PC-3 (cell line): ENCODE measurements at places on chromosomes 4 and X. TPM values are rescaled to one million over a fixed set of nuclear protein-coding genes. Genes with fewer than 3 reads are reported as not detected.

DNA sequence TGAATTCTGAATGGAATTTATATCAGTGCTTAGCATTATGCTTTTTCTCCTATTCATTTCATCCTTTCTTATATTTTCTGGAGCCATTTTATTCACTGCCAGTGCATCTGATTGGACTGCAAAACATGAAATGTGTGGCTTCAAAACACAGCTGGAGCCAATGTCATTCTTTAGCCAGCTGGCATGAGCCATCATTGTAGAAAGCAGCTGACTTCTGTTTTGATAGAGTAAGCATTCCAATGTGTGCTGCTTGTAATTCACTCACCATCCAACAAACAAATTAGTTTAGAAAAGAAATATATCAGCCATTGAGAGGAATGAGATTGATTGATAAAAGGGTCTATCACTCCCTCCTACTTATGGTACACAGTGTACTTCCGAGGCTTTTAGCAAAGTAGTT is 2616.0 kb downstream of the ARAP2 start:
- no peak for DNase-seq

GRCh38 chrX:2710041-2710840 is 19.1 kb downstream of the CD99 start:
- peak; percentile 76 for DNase-seq

GRCh38 chrX:88416965-88417364 is 330.1 kb upstream of the CPXCR1 start:
- DNase-seq: no peak

DNA sequence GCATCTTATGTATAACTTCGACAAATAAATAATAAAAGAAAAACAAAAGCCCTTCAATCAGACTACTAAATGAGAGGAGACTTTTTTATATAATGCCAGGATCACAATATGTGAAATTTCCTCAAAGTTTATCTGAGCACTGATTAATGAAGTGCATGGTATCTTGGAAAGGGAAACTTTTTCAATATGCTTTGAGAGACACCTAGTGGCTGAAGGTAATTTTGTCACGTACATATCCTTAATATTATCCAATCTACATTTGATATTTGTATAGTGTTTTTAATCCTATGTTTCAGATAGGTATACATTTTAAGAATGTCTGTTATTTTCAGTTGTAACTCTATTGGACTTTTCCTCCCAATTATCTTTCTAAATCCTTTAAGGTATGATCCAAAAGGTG is 146.8 kb downstream of the KLHL4 start:
- DNase-seq: peak; percentile 57

DNA sequence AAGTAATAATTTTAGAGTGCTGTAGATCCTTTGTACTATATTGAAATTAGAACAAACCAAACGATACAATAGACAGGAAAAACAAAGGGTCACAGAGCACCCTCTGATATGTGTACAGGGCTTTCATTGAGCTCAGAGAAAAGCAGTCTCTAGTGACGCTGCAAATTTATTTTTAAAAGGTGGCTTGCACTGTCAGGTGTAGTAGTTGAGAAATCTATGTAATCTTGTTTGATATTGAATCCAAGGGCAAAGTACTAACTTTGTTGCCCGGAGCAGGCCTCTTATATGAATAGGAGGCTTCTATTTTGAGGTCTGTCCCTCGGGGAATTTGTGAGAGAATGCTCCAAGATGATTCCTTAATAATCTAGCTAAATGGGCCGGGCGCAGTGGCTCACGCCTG is 1755.5 kb downstream of the PCDH7 start:
- no peak for DNase-seq

DNA sequence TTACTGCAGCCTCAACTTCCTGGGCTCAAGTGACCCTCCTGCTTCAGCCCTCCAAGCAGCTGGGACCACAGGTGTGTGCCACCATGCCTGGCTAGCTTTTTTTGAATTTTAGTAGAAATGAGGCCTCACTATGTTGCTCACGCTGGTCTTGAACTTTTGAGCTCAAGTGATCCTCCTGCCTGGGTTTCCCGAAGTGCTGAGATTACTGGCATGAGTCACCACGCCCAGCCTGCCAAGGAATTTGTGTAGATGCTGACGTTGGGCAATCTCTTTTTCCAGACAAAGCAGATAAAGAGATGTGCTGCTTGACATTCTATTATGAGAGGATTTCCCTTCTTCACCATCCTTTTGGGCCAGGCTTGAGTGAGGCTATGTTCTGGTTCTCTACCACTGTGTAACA is 254.5 kb upstream of the RPS6KA3 start:
- DNase-seq: peak; percentile 57

DNA sequence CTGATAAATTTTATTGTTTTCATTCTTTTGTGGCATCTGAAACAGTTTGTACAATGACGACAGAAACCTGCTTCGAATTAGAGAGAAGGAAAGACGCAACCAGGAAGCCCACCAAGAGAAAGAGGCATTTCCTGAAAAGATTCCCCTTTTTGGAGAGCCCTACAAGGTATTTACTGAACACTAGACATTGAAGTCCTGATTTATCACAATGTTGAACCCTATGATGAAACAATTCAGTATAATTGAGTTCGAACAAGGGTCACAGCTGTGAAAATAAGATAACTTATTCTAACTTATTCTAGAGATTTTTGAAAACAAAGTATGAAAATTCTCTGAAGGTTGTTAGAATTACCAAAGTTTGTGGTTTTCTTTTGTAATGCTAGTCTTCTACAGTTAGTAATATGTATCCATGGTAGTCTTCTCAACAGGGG is 111.3 kb downstream of the AFF1 start:
- no peak for DNase-seq

GRCh38 chrX:37993837-37994619 is 12.3 kb upstream of the SYTL5 start:
- peak; percentile 33 for DNase-seq

DNA sequence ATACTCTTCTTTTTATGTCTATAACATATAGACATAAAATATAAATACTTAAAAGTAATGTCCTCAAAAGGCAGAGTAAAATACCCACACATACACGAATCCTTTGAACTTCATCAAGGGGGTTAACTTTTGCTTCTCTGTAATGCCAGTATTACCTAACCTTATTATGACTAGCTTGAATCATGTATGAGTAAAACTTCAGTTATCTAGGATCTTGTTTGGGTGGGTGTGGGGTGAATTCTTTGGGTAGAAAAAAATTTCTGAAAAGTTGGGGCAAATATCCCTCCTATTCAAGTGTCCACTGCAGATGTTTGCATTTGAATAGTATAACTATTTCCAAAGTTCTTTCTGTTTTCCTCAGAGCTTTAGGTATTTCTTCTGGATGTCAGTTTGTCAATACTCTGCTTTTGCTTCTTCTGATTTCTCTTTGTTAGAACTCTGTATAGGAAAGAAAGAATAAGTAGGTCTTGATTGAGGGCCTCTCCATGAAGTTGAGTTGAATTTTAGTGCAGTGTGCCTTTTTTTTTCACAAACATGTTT is 173.8 kb downstream of the ADGRL3 start:
- peak; percentile 81 for DNase-seq

DNA sequence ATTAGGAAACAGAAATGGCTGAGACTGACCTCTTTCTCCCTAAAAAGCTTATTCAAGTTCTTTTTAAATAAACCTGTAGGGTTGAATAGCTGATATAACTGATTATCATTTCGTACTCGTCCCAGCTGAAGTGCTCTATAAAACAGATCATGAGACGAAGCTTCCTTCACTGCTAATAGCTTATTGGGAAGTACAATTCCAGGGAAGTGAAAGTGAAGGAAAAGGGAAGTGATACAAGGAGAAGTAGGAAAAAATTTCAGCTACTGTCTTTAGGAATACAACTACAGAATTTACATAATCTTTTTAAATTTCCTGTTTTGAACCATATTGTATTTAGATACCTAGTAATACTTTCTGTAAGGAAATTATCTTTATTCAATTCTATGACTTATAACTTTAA is 103.0 kb downstream of the SNCA start:
- DNase-seq: no peak

DNA sequence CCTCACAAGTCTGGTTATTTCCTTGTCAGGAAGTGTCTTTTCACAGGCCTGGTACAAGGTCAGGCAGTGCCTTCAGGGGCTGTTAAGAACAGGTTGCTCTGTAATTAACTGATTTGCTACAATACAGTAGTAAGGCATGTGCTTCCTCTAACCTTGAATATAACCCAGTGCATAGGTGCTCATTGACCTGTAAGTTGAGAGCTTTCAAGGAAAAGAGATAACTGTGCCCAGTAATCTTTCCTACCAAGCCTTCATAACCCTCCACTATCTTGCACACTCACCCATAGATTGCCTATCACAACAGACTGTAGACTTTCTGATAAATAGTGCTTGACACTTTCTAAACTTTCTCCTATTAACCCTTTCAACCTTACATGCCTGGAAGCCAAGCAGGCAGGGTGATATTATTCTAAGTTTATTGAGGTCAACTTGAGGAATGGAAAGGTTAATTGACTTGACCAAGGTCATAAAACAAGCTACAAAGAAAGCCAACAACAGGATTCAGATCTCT is 148.1 kb downstream of the PPARGC1A start:
- DNase-seq: no peak

GRCh38 chr4:150355858-150356455 is 226.0 kb upstream of the MAB21L2 start:
- no peak for DNase-seq

GRCh38 chrX:31392513-31392912 is 320.7 kb upstream of the FTHL17 start:
- DNase-seq: no peak

DNA sequence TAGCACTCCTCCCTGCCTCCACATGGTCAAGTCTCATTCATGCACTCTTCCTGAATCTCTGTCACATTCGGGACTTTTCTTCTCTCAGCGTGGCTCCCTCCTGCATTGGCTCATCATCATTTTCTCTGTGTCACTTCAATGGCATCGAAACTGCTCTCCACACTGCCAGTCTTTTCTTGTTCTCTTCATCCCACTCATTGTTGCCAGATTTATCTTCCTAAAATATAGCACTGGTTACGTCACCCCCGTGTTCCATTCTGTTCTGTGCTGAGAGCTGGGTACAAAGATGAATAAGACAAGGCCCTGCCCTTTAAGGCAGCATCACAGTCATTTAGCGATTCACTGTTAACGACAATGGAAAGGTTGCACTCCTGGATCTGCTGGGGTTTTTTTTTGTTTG is 174.4 kb upstream of the TBC1D9 start:
- DNase-seq: no peak

- DNase-seq: no peak
These were observed 37.6 kb downstream of the UBQLN2 start for GRCh38 chrX:56600987-56601386.

- peak; percentile 36 for DNase-seq
These were observed 453.0 kb downstream of the PCDH11X start for GRCh38 chrX:92232182-92232581.

DNA sequence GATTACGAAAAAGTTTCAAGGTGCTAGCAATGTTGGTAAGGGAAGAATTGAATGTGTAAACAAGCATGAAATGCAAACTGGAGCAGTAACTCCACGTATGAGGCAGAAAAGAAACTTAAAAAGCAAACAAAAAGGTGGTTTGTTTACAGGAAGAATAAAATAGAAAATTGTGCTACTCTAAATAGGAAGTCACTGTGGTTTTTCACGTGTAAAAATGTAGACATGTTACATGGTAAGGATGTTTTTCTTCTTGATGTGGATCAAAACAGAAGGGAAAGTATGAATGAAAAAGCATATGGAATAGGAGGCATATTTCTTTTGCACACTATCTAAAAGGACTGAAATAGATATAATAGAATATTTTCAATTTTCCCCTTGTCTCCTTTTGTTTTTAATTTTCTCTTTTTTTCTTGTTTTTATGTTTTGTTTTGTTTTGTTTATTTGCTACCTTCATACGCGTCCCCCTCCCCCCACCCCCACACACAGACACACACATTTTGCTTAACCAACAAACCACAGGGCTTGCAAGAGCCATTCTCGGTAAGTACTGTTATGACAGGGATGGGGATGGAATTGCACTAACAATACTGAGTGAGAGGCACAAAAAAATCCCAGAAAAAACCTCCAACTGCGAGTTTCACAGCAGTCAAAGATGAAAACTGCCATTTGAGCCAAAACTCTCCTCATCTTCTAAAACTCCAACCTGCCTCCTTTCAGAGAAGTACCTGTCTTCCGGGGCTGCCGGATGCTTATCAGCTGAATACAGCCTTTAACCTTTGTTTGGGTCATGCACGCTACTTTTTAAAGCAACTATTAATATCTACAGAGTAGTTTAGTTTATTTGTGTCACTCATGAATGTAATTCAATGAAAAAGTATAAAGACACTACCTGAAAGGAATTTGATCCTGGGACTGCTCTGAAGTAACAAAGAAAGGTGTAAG is 135.8 kb downstream of the IL15 start:
- no peak for DNase-seq

- DNase-seq: no peak
These were observed 57.0 kb downstream of the PKD2 start for GRCh38 chr4:88064410-88064809.

GRCh38 chrX:12872741-12873140 is 5.9 kb downstream of the TLR7 start:
- no peak for DNase-seq

DNA sequence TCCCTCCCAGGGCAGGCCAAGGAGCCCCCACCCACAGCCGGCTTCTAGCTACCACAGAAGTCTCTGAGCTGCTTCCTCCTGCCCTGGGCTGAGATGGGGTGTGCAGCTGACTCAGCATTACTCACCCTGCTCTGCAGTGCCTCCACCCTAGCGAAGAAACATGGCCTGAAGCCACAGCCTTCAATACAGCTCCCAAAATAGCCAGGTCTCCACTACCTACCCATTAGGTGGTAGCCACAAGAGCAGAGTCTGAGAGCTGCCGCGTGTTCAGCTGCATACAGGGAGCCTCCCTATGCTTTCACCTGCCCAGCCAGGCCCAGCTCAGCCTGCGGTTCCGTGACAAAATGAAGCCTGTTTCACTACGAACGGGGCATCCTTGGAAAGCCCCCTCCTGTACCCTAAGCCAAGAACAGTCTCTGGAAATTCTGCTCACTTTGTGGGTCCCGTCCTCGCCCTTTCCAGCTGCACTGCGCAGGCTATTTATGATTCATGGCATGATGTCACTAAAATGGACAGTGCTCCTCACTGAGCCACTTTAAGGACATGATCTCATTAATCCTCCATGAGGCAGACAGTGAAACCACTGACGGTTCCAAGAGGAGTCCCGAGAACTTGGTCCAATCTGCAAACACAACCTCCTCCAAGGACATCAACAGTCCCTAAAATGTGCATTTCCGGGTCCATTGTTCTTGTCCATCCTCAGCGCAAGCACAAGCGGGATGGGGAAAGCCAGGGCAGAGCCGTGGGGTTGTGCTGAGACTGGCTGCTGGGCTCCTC is 20.2 kb downstream of the WDR1 start:
- DNase-seq: peak; percentile 89

YY2 gene
- 2.3 and 4.4 TPM in 2 replicates for total RNA-seq

MEPE gene
- not detected in 2 replicates for total RNA-seq

ZFP92 gene
- total RNA-seq: not detected in 2 replicates

GBA3 gene
- total RNA-seq: not detected in 2 replicates

GABRE gene
- not detected in 2 replicates for total RNA-seq

MUC7 gene
- total RNA-seq: 0.04 TPM in 1 of 2 replicates, not detected in the other

ZNF630 gene
- 2.5 and 4.4 TPM in 2 replicates for total RNA-seq

KLF8 gene
- 0.04 TPM in 1 of 2 replicates, not detected in the other for total RNA-seq

EVC2 gene
- total RNA-seq: 3.2 and 4.5 TPM in 2 replicates

POLN gene
- total RNA-seq: 0.26 and 1.5 TPM in 2 replicates

RRH gene
- total RNA-seq: 0.18 and 0.29 TPM in 2 replicates

ADH6 gene
- total RNA-seq: not detected in 2 replicates

HSFX4 gene
- not detected in 2 replicates for total RNA-seq

MFAP3L gene
- total RNA-seq: 0.40 and 0.47 TPM in 2 replicates
